Dorsolateral prefrontal cortex (tissue), 122 donors: ENCODE measurements at places on chromosomes 2 and 18. TPM values are rescaled to one million over a fixed set of nuclear protein-coding genes. Genes with fewer than 3 reads are reported as not detected.

Gene RNF144A
- total RNA-seq: 70.6 TPM

Gene RGPD3
- total RNA-seq: 0.66 TPM

Gene HMSD
- 3.3 TPM for total RNA-seq

Gene DHRS9
- total RNA-seq: 0.88 TPM

DNA sequence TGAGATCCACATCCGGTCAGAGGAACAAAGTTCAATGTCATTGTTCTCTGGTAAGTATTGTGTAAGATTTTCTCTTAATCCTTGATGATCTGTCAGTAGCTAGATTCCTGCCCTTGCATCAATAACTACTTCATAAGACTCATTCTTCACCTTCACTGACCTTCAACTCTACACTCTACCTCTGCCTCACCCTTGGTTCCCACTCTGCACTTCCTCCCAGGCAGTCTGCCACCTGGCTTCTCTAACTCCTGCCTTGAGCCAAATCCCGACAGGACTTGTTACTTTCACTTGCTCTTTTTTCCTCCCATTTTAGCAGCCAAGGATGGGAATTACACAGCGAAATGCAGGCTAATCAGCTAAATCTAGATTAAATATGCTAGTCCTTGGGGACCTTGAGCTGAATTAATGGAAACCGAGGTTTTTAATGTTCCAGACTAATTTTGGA lies 190.7 kb downstream of the DLGAP1 start:
- DNase-seq: peak; percentile 73

Gene SKOR2
- not detected for total RNA-seq

- DNase-seq: no peak
These were observed 162.4 kb upstream of the CWC22 start for GRCh38 chr2:180169474-180169873.

DNA sequence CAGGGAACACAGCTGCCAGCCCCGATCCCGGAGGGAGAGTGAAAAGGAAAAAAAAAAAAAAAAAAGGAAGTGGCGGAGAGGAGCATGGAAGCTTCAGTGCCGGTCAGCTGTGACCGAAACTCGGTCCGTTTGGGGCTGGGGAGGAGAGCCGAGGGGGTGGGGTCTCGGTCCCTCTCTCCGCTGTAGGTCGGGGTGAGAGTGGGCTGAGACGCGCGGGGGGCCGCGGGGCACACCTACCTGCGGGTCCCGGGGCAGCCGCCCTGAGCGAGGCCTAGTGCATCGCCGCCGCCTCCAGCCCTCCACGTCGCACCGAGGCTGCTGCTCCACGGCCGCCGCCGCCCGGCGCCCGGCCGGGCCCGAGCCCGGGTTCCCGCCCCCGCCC lies 536 bp downstream of the VPS54 start:
- DNase-seq: no peak

Gene HOXD8
- total RNA-seq: not detected

Gene CRYGC
- not detected for total RNA-seq

Gene ERMN
- 192 TPM for total RNA-seq

GRCh38 chr18:35348001-35348400 lies 3.8 kb upstream of the ZNF24 start:
- DNase-seq: no peak

DNA sequence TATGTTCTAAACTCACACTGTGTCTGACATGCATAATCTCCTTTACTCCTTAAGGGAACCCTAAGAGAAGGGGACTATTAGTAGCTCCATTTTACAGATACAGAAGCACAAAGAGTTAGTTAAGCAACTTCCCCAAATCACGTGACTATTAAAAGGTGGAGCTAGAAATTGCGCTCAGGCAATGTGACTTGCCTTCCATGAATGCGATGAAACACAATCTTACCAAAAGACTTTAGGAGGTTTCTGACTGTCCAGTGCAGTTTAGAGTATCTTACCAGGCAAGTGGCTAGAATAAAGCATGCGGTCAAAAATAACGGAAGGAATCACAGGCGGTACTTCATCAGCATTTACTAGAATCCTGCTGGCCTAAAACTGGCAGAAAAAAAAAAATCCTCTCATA lies 70.4 kb downstream of the ZNF521 start:
- DNase-seq: no peak

GRCh38 chr18:41617647-41618046 lies 337.4 kb upstream of the PIK3C3 start:
- DNase-seq: no peak

Gene TAF4B
- 9.8 TPM for total RNA-seq

Gene RNF152
- 16.9 TPM for total RNA-seq

DNA sequence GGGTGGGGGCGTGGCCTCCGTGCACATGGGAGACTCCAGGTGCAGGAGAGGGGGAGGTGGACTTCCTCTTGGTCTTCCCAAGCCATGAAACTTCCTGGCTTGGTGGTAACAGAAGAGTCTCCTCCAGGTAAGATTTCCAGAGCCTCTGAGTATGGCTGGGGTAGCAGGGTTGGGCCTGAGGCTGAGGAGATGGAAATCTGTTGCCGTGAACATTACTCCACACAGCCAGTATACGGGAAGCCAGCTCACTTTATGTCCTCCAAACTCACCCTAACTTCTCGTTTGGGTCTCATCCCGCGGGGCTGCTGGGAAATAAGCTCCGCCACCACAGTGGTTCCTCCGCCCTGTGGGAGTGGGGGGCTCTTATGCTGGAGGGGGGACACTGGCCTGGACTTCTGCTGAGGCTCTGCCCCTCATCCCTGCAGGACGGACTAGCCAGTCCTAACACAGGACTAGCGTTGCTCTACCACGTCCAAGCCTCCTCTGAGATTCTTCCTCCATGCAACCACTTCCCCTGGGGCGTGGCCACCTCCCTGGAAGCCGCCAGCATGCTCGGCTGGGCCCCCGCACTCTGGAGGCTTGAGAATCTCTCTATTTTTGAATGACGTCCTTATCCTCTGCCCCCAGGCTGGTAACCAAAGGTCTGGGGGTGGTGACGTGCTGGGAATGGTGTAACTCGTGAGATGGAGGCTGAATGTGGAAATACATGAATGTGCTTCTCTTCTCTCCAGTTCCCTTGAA lies 777 bp upstream of the RAB17 start:
- DNase-seq: no peak

Gene LOXL3
- total RNA-seq: 7.8 TPM

Gene ABHD1
- total RNA-seq: 1.4 TPM

- DNase-seq: no peak
These were observed 89.7 kb downstream of the POLE4 start for GRCh38 chr2:75047992-75048625.

- no peak for DNase-seq
These were observed 35.1 kb downstream of the ACKR3 start for GRCh38 chr2:236604575-236605344.

DNA sequence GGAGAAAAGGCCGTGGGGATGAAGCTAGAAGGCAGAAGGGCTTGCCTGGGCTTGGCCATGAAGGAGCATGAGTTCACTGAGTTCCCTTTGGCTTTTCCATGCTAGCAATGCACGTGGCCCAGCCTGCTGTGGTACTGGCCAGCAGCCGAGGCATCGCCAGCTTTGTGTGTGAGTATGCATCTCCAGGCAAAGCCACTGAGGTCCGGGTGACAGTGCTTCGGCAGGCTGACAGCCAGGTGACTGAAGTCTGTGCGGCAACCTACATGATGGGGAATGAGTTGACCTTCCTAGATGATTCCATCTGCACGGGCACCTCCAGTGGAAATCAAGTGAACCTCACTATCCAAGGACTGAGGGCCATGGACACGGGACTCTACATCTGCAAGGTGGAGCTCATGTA lies 2.9 kb downstream of the CTLA4 start:
- no peak for DNase-seq

- DNase-seq: no peak
These were observed 390.9 kb upstream of the TRIB2 start for GRCh38 chr2:12325806-12326205.

DNA sequence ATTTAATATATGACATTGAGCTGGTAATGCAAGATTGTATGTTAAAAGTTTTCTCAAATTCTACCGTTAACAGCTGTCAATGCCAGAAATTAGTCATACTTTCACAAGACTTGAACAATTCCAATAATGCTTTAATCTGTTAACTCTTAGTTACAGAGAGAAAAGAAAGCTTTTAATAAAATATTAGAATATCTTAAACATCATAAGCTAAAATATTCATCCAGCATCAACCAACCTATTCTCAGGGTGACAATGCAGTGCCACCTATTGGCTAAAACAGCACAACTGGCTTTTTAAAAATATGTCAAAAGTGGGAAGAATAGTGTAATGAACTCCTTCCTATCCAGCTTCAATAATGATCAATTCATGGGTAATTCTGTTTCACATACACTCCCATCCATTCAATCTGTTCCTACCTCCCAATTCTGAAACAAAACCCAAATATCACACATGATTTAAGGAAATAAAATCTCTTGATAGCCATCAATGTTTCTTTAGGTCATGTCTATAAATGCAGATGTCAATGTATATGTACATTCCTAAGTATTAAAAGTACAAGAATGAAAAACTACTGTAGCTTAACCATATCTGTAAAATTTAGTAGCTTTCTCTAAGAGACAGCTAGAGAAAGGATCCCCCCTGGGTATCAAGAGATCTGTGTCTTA lies 79.8 kb upstream of the CCDC141 start:
- DNase-seq: no peak

DNA sequence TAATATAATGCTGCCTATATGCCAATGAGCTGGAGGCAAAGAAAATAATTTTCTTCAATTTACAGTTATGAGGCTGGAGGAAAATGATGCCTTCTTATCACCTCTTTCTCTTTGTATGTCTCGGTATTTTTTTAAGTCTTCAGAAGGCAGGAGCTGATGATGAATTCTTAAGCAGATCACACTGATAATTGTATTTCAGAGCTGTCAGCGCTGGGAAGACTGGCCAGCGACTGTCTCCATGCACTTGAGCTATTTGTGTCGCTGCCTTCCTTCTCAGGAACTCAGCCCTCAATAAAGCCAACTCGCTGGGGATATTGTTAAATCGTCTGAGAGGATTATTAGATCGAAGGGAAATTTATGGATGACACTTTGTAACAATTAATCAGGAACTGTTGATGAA lies 40.3 kb downstream of the PTGR3 start:
- no peak for DNase-seq

Gene HOXD10
- not detected for total RNA-seq

- DNase-seq: no peak
These were observed 75.2 kb downstream of the NBAS start for GRCh38 chr2:15485949-15486348.

- no peak for DNase-seq
These were observed 77.9 kb downstream of the EML6 start for GRCh38 chr2:54801352-54801751.

Gene LOXHD1
- 2.7 TPM for total RNA-seq

GRCh38 chr2:176096243-176096985 lies 3.2 kb upstream of the HOXD12 start:
- no peak for DNase-seq

Gene ZSWIM2
- total RNA-seq: not detected

Gene GCKR
- 3.0 TPM for total RNA-seq

Gene RAX
- total RNA-seq: not detected

Gene ATF2
- 122 TPM for total RNA-seq

Gene SERPINB7
- total RNA-seq: not detected

Gene TMEM200C
- 9.3 TPM for total RNA-seq

DNA sequence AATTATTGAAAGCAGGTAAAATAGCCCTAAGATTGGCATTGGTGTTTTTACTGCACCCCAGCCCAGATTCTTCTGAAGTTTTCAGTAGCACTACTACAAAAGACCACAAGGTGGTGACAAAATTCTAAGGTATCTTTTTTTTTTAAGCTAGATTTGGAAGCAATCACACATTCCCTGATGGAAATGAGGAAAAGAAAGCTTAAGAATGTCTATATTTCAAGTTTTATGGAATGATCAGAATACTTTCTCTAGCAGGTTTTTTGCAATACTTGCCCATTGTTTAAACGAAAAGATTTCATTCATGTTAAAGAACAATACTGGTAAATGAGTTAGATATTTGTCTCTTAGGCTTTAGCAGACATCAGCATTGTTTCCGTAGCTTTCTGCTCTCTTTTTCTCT lies 32.1 kb upstream of the ZNF638 start:
- DNase-seq: no peak

DNA sequence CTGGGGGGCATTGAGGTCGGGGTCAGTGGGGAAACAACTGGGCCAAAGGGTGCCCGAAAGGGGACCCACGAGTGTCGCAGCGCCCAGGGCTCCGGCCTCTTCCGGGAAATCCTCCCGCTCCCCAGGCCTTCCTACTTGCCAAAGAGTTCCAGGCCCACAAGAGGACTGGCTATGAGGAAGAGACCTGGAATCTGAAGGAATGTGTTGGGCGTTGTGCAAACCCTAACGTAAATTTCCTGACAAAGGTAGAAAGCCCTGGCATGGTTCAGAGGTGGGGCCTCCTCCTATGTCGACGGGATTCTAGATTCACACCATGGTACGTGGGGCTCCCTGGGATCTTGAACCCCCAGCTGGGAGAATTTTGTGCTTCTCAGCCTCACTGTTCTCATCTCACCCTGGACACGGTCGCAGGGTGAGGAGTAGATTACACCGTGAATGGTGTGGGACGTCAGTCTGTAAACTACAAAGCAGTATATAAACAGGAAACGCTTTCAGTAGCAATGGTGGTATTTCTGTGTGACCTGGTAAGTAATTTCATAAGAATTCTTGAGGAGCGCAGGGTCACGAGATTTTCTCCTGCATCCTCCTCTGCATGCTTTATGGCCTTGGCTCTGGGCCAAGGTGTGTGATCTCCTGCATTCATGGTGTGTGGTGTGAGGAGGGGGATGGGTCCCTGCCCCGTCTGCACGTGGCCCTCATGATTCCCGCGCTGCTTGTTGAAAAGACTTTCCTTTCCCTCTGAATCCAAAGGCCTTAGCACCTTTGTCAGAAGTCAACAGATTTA lies 868 bp downstream of the HSBP1L1 start:
- no peak for DNase-seq

GRCh38 chr2:190763901-190764514 lies 115.1 kb downstream of the NAB1 start:
- no peak for DNase-seq

GRCh38 chr2:9739531-9739964 lies 103.7 kb upstream of the TAF1B start:
- no peak for DNase-seq

DNA sequence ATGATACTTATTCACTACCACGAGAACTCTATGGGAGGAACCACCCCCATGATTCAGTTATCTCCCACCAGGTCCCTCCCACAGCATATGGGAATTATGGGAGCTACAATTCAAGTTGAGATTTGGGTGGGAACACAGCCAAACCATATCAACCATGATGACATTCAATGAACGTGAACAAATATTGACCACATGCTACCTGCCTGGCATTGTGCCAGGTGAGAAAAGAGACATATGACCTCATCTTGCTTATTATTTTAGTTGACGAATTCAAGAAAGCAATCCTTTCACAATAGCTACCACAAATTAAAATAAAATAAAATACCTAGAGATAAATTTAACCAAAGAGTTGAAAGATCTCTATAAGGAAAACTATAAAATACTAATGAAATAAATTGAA lies 286.5 kb upstream of the CRIM1 start:
- DNase-seq: no peak
